ENCODE measurements at places on chromosomes 2 and 18.
A peak's percentile ranks its signal among the peaks of the same experiment; 100 is the strongest.

DNA sequence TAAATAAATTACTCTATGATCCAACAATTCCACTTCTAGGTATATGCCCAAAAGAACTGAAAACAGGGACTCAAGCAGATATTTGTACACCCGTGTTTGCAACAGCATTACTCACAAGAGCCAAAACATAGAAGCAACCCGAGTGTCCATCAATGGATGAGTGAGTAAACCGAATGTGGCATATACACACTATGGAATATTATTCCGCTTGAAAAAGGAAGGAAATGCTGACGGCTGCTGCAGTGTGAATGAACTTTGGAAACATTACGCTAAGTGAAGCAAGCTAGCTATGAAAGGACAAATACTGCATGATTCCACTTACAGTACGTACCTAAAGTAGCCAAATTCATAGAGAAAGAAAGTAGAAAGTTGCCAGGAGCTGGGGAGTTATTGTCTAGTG lies 32.2 kb downstream of the MREG start:
- DNase-seq = no peak

GRCh38 chr2:96267159-96267971 lies 1.3 kb downstream of the CIAO1 start:
- peak; percentile 4 for DNase-seq

- DNase-seq = no peak
Measured at GRCh38 chr2:138296365-138296764, 205.2 kb upstream of the SPOPL start.

DNA sequence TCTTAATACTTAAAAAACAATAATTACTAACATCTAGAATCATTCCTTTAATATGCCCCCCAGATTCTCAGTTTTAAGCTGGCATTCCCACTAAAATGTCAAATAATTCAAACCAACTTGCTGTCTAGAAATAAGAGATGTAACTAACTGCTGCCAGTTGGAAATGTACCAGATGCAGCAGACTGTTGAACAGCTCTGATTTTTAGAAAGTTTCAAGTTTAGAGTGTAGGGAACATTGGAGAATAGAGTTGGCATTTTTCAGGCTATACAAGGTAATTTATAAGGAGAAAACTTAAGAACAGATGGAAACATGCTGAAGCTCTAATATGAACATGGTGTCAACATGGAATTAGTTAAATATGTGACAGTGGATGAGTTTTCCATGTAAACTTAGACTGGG lies 101.4 kb downstream of the PTRHD1 start:
- DNase-seq = no peak

DNA sequence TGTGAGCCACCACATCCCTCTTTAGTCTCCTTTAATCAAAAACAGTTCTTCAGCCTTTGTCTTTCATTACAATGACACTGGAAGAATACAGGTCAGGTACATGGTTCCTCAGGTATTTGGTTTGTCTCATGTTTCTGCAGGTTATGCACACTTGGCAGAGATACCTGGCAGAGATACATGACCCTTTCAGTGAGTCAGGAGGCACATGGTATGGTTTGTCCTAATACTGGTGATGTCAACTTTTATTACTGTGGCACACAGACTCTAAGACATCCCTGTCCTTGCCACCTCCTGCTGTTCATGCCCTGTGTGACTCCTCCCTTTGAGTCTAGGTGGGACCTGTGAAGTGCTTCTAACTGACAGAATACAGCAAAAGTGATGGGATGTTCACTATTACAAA lies 58.4 kb downstream of the SPIRE1 start:
- no peak for DNase-seq

DNA sequence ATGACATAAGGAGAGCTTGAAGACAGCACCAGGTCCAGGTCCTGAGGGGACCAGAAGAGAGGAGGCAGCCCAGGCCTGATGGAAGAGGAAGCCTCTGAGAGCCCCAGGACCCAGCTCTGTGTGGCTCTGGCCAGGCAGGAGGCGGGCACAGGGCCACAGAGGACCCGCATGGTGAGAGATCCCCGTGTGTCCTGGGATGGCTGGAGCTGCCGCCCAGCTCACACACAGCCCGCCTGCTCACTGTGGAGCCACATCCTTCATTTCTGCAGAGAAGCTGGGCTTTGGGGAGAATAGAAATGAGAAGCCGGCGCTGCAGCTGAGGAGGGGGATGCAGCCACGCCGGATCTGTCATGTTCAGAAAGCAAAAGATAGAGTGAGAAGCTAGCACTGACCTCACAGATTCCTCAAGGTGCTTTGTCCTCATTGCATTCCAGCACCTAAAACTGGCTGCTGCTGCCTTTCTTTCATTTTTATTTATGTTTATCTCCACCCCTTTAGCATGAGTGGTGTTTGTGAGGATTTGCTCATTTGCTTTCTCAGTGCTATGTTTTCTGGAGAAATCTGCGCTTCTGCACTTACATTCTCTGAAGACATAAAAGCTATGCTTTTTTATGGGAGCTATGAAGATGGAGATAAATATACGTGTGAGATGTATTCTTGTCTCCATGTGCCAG lies 307.6 kb upstream of the MYT1L start:
- DNase-seq = no peak

DNA sequence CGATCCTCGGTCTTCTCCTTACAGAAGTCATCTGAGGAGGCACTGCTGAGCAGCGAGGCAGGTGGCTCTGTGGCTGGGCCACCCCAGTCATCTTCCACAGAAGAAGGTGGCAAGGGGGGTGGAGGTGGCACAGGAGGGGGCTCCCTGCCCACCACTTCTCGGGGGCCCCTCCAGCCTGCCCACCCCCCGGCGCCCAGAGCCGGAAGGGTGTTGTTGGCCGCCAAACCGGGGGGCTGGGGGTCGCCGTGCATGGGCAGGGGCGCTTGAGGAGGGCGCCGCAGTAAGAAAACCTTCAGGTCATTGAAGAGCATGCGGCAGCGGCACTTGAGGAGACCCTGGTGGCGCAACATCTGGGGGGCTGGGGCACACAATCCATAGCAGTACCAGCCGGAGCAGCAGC lies 2.5 kb downstream of the MARCHF4 start:
- no peak for DNase-seq

DNA sequence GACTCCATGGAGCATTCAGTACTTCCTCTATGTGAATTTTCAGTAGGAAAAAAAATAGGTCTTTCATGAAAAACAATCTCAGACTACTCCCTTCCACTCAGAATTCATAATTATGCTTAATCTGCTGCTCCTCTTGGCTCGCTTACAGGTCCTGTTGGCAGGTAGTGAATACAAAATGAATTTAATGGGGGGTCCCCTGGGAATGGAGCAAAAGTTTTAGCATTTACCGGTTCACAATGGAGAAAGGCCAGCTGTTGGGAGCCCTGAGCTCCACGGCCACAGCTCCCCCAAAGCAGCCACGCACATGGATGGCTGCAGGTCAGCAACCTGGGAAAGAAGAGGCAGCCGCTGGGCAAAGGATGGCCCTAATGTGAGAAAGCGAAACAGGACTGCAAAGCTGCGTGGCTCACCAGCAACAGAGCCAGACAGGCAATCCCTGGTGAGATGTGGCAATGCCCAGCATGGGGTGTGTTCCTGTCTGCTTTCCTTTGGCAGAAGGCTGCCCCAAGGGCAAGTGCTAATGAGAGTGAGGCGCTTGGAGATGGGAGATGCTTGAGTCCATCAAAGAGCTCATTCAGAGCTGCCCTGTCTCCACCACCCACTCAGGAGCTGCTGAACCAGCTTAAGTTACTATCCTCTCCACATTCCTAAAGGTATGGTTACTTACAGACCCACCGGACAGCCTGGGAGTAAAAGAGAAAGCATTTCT lies 447.4 kb downstream of the EPHA4 start:
- no peak for DNase-seq

DNA sequence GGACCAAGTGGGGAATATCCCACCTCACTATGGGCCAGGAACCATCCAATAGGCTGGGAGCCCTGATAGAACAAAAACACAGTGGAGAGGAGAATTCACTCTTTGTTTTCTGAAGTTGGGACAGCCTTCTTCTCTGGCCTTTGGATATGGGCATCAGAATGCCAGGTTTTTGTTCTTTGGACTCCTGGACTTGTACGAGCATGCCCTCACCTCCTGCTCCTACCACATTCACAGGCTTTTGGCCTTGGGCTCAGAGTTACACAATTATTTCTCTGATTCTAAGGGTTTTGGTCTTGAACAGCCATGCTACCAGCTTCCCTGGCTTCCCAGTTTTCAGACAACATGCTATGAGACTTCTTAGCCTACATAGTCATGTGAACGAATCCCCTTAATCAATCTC lies 732.9 kb upstream of the VRK2 start:
- DNase-seq = no peak

DNA sequence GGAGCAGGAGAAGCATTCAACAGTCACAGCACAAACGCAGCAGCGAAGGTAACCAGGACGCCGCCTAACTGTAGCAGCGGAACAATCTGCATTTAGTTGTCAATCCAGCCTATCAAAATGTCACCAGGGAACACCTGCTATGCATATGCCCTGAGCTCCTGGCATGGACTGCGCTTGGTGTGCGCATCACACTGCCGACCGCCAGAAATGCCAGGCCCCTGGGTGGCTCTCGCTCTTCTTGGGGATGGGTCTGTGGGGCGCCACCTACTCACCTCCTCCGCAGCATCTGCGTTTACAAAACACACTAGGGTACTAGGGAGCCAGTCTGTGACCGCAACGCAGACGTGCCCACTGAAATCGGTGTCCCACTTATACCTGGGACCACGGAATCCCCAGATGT lies 31.7 kb downstream of the ZNF516 start:
- no peak for DNase-seq

DNA sequence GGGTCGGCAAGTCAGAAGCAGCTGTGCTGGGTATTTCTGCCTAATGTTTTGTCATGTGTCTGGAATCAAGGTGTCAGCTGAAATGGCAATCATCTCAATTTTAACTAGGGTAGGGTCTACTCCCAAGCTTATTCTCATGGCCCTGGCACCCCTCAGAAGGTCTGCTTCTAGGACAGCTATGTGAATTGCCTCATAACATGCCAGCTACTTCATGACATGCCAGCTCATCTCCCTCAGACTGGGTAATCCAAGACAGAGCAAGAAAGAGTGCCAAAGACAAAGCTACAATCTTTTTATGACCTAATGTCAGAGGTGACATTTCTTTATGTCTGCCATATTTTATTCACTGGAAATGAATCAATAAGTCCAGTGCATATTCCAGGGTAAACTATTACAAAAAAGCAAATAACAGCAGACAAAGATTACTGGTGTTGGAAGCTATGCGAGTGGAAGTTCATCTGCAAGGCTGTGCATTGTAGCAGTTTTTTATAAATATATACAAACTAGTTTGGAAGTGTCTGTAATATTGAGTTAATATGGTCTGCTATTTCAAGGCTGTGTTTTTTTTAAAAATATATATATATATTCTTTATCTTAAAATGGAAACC lies 153.3 kb downstream of the FSIP2 start:
- no peak for DNase-seq

- DNase-seq = no peak
Measured at GRCh38 chr18:13549880-13550232, 176.5 kb downstream of the FAM210A start.

DNA sequence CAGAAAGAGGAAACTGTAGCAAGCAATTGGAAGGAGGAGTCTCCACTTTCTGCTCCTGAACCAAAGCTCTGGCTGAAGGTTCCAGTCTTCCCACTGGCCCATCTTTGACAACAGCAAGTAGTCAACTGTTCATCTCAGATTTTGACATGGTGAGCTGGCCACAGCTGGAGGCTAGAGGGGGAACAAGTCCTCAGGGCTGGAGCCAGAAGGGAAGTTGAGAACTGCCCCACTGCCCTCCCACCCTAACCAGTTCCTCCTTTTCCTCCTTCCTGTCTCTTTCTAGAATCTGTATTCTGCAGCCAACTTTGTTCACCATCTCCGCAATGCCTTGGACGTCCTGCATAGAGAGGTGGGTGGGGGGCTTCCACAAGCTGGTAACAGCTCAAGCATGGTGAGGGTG lies 105.8 kb downstream of the PLB1 start:
- peak; percentile 70 for DNase-seq

- DNase-seq = no peak
Measured at GRCh38 chr2:20077411-20077940, 26.0 kb upstream of the LAPTM4A start.

GRCh38 chr2:232516551-232516950 lies 3.6 kb upstream of the PRSS56 start:
- no peak for DNase-seq

GRCh38 chr2:79619976-79620375 lies 107.1 kb downstream of the CTNNA2 start:
- DNase-seq = no peak

DNA sequence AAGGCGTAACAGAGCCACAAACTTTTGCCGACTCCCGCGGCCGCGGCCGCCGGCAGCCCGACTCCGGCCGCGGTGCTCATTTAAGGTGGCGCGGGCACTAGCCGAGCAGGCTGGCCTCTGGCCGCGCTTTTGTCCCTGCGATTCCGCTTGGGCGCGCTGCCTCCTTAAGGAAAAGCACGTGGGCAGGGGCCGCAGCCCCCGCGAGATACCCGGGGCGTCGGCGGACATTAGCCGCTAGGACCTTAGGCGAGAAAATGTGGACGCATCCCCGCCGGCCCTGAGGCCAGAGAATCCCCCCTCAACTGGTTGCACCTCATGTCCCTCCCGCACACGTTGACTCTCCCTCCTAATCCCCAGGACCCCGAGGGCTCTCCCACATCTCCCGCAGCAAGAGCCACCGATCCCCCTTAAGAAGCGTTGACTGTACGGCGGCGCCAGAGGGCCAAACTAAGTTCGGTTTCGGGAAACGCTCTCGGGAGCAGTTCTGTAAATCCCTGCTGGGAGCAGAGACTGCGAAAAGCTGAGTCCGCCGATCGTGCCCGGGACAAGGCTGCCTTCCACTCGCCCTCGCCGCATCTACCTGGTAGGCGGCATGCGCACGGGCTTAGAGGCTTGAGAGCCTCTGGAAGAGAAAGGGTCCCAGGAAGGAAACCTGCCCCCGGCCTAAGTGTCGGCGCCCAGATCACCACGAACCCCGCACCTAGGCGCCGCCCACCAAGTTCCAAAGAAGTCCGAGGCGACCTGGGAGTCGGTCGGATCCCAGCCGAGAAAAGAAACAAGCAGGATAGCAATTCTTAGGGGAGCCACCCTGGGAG lies 1.8 kb upstream of the SATB2 start:
- DNase-seq = peak; percentile 74

DNA sequence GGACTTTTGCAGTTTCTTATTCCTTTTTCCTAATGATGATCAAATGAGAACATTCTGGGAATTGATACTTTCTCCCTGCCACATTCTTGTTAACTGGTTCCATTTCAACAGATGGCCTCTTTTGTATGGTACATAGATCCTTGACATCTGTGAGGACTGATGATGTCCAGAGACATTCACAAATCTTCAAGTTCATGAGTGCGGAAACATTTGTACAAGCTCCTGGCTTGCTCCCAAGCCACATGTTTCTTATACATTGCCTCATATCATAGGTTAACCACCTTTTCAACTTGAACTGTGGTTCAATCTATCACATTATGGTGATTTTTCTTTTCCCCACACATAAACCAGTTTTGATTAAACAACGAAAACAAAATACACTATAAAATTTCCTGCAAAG lies 267.3 kb downstream of the CLIP4 start:
- no peak for DNase-seq

GRCh38 chr18:32469190-32469651 lies 1.5 kb downstream of the GAREM1 start:
- DNase-seq = no peak

- DNase-seq = no peak
Measured at GRCh38 chr18:36378205-36378604, 80.7 kb downstream of the FHOD3 start.
